ENCODE measurements at places on chromosomes 6 and 20.

- no peak for DNase-seq
These were observed 39.9 kb upstream of the SULF2 start for GRCh38 chr20:47825011-47825762.

DNA sequence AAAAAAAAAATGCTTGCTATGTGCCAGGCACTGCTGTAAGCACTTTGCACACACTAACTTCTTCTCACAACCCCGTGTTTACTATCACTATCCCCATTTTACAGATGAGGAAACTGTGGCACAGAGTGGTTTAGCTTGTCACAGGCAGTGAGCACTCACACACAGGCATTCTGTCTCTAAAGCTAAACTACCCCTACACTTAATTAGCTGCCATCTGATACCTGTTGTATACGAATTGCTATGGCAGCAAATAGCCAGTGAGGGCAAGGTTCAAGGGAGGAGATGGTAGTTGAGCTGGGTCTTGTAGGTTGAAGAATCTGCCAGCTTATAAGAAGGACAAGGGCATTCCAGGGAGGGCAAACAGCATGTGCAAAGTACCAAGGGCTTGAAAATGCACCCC is 5.2 kb downstream of the TNNC2 start:
- DNase-seq = no peak

DNA sequence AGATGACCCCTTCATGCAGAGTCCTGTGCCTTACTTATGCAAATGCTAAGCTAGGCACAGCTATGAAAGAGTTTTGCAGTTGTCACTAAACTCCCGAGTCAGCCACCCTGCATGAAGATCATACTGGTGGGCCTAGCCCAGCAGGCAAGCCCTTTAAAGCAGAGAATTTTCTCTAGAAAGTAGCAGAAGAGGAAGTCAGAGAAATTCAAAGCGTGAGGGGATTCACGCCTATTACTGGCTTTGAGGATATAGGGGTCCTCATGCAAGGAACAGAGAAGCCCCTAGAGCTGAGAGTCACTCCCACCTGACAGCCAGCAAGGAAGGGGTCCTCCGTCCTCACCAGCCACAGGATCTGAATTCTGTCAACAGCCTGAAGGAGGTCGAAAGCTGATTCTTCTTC is 54.6 kb downstream of the MYB start:
- DNase-seq = no peak

DNA sequence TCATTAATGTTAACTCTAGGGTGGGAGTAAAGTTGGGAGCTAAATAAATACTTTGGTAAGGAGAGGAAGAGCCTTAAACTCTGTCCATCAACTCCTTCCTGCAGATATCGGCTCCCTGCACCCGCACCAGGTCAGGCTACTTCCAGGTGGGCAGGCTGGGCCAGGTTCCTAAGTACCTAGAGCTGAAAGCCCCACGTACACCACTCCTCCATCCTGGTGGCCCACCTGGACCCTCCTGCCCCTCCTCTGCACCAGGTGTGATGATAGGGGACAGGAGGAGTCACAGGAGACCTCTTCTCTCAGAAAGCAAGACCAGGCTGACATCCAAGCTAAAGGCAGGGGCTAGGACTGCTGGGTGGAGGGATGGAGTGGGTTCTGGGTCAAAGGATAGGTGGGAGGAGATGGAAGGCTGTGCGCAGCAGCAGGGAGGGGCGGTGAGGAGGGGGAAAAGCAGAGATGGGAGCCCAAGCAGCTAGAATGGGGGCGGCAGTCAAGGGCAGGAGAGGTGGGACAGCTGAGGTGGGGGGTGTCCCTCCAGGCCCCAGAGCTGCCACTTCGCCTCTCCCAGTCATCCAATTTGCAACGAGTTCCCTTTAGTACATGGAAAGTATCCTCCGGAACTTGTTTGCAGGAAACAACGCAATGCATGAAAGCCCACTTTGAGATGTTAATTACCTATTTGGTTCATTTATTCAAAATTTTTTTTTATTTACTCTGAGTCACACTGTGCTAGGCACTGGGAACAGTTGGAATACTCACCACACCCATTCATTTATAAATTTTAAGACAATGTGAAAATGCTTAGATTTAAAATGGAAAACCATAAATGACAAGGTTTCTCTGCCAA is 15.2 kb upstream of the TOX2 start:
- no peak for DNase-seq

GRCh38 chr6:164210323-164210722 is 795.8 kb downstream of the QKI start:
- no peak for DNase-seq

DNA sequence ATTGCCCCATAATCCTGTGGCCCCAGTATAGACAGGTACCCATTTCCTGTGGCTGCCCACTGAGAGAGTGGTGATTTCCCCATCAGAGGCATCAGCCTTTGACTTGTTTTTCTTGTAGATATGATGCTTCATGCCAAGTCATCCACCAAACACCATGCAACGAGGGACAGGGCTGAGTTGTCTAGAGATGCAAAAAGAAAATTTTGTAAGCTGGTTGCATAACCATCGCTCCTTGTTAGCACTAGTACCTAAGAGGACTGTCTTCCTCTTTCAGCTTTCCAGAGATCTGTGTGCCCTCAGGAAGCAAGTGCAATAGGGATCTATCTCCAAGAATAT is 166.8 kb downstream of the BCAS1 start:
- DNase-seq = no peak

Data from stimulated activated CD4-positive, alpha-beta T cell treated with anti-CD3 and anti-CD28 coated beads, Interleukin-4, amount 100 ng/mL, for 4 hours (primary cell).